ENCODE measurements at places on chromosomes 12 and 14.

DNA sequence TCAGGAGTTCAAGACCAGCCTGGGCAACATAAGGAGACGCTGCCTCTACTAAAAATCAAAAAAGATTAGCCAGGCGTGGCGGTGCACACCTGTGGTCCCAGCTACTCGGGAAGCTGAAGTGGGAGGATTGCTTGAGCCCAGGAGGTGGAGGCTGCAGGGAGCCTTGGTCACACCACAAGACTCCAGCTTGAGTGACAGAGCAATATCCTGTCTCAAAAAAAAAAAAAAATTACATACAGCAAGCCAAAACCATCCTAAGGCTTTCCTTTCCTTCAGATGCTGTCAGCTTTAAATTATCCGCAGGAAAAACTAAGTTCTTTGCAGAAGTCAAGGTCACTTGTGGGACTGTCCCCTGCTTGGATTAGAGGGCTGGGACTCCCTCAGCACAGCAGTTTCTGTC, 1.3 kb downstream of the CS start:
- DNase-seq, result no peak

DNA sequence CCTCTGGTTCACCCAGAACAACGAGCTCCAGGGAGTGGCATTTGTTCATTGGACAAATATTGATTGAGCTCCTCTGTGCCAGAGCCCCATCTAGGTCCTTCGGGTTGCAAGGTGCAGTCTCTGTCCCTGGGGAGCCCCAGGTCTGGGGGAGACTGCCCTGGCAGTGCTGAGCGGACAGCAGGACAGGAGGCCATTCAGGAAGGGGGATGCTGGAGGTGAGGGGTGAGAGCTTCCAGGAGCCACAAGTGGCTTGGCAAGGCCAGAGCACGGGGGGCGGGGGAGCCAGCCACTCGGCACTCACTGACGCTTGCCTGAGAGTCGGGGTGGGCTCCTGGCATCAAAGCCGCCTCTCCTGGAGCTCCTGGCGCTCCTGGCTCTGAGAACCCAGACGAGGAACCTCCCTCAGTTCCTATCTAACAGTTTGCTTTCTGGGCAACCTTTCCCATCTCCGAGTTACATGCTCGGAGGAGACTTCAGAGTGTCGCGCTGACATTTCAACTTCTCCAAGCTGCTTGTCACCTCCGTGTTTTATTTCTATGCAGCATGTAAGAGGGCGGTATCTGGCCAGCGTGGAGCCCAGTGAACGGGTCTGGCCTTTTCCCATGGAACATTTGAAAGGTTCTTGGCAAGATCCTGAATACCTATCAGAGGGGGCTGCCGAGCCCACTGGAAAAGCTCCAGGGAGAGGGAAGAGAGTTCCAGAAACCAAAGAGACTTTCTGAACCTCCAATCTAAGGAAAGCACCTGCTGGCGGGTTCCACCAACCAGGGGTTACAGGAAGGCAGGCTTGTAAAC, 62.0 kb upstream of the BCL11B start:
- DNase-seq, result no peak

DNA sequence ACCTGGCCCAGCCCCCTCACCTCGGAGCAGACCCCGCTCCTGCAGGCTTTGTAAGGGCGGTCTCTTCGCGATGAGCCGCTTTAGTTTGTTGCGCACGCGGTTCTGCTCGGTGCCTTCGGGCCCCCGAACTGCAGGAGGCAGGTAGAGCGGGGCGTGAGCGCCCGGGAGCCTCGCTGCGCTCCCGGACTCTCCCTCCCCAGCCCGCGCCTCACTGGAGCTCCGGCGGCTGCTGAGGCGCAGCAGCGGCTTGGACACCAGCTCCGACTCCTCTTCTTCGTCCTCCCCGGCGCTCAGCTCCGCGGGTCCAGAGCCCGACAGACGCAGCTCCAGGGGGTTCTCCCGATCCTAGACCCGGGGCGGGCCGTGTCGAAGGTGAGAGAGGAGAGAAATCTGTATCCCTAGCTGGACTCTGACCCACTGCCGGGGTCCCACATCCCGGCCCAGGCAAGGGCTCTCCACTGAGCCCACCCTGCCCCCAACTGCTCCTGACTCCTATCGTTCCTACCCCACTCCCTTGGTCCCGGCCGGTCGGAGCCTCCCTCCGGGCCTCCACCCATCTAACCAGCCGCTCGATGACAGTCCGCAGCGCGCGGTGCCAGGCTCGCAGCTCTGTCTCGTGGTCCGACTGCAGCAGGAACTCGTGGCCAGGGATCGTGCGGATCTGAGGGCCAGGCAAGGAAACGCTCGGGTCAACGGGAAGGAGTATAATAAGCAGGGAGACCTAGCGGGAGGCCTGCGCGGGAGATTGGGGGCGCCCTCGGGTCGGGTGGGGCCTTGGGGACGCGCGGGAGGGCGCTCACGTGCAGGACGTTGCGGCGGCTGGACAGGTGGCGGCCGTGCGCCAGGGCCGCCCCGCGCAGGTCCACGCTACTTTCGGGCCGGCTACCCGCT, 4.2 kb downstream of the ARHGAP9 start:
- no peak for DNase-seq

DNA sequence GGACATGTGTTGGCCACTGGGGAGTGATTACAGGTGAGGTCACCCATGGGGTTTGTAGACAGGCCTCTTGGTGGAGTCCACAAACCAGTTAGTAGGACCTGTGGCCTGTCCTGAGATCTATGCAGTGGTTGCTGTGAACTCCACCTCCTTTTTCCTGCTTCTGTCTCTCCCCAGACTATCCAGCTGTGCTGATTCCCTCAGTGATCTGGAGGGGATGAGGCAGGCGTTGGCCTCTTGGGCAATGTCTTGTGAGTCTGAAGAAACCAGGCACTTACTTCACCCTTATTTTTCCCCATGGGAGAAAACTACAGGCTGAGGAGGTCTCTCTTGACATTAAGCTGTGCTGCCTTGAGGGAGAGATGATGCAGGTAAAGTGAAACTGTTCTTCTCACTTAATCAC, 257.2 kb upstream of the PRICKLE1 start:
- no peak for DNase-seq

GRCh38 chr12:109343677-109344076, 4.0 kb upstream of the MYO1H start:
- DNase-seq, result no peak

DNA sequence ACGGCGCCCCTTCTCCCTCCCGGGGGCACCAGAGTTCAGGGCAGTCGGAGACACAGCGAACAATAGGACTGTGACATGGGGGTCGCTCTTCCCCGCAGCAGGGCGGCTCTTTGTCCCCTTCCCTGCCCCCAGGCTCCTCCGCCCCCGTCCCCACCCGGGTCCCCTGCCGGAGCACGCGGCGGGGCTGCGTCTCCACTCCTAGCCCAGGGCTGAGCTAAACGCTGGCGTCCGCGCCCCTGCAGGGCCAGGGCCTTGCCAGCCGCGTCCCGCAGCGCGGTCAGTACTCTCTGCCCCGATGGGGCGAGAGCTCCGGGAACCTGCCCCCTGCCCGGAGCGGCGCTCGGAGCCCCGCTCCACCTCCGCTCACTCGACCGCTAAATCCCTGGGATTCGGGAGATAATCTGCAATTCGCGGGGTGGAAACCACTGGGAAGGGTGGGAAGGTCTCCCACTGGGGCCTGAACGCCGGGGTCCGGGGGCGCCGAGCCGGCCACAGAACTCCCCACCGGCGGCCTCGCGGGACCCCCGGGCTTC, 825 bp upstream of the CCDC85C start:
- DNase-seq, result no peak

GRCh38 chr12:50882563-50882962, 39.8 kb downstream of the TMPRSS12 start:
- DNase-seq, result no peak

DNA sequence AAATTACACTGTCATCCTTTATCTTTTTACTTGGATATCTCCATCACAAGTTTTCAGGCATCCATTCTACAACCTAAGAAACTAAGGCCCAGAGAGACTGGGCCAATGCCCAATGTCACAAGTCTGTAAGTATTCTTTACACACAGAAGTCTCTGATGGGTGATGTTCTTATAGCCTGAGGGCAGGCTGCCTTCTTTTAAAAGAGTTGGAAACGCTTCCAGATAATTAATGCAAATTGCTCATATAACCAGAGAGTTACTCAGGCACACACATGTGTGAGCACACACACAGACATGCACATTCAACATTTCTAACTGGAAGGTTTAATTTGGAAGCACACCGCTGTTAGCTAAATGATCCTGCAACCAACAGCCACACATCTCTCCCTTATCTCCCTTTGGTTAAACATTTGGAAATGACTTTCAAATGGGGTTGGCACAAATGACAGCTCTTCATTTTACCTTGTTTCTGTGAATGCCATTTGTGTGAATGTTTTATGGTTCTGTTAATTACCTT, 160.8 kb upstream of the TMPO start:
- no peak for DNase-seq

DNA sequence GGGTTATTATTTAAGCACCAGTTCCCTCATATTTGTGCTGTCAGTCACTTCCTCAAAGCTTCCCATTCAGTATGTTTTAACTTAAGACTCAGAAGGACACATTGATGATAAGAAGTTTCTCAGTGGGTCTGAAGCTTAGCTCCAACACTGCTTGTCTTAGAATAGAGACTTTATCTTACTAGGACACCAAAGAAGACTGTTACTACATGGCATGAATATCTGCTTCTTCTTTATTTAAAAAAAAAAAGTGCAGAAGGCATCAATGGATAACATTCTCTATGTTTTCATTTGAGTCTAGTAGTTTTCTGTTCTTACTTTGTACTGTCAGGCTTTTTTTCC, 404.2 kb downstream of the DAD1 start:
- DNase-seq, result no peak

GRCh38 chr14:58717813-58718212, 80.1 kb downstream of the DACT1 start:
- DNase-seq, result no peak

DNA sequence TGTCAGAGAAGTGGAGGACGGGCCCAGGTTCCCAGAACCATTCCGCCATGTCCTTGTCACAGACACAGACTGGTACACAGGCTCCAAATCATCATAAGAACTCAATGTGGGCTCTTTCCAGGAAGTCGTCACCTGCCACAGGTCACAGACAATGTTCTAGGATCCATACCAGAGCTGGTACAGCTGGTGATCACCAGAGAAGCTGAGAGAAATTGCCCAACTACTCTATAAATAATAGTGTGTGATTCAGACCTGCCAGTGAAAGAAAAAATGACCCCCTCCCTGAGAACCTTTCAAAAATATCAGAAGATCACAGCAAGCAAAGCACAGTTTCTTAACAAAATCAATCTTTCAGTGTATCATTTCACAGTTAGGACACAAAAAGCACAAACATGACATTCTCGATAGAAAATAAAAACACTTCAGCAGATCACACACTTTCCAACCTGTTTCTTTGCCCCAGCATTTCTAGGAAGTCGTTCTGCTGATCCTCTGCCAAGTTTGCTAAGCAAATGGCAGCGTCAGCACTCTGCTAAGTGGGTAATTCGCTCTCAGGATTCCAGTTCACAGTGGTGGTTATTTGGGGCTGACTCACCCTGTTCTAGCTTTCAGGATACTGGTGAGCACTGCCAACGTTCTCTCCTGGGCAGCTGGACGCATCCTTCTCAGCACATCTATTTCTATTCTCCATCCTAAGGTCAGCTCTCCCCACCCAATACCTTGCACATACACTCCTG, 223.3 kb upstream of the SFSWAP start:
- no peak for DNase-seq

DNA sequence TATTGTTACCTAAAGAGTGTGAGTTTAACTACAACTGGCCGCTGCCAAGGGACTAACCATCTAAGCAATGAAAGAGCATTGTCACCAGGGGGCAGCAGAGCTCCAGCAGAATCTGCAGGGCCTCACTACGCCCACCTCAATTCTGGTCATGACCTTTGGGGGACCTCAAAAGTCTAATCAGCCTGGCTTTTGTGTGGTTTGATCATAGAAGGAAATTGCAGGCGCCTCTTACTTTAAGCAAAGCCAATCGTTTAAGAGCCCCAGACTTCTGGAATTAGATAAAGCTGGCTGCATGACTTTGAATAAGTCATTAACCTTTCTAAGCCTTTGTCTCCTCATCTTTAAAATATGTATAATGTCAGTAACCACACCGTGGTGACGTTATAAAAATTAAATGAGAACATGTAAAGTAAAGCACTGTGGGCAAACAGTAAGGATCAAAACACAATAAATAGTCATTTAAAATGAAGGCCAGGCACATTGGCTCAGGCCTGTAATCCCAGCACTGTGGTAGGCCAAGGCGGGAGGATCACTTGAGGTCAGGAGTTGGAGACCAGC, 58.6 kb downstream of the TBX3 start:
- DNase-seq, result no peak

GRCh38 chr12:121712461-121713256, at the start of gene TMEM120B:
TSS of gene TMEM120B (plus strand) at chr12:121712752. CDS start at chr12:121712896, 144 bp downstream.
- peak; percentile 79 for DNase-seq

DNA sequence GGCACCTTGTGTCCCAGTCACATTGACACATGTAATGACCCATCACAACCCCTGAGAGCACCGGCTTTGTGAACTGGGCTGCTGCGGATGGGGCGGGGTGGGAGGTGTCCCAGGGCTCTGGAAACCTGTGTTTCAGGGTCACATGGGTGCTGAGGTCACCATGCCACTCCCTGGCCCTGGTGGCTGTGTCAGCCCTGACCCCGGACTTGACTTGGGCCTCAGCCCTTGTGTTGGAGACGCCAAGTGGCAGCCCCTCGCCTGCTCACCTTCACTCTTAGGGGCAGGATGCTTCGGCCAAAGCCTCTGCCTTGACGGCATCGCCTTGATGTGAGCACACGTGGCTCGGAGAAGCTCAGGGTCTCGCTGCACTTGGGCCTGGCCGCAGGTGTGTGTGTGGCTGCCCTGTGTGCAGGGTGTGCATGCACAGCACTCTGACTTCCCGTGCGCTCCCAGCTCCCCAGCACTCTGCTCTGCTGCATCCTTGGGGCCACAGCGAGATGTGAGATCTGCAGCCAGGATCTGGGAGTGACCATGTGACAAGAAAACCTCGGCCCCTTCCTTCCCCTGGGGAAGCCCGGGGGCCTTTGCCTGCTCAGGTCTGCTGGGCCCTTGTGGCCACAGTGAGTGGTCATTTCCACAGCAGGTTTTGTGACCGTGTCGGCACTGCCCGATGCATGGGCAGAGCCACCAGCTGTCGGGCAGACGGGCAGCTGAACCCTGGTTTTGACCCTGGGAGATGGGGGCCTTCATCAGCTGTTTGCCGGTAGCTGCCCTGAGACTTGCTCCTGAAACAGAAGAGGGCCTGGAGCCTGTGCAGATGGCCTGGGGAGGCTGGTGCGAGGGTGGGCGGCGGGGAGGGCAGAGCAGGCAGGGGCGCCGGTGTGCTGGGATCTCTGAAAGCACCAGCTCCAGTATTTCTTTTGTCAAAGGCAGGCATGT, 167.4 kb downstream of the KIF26A start:
- no peak for DNase-seq

DNA sequence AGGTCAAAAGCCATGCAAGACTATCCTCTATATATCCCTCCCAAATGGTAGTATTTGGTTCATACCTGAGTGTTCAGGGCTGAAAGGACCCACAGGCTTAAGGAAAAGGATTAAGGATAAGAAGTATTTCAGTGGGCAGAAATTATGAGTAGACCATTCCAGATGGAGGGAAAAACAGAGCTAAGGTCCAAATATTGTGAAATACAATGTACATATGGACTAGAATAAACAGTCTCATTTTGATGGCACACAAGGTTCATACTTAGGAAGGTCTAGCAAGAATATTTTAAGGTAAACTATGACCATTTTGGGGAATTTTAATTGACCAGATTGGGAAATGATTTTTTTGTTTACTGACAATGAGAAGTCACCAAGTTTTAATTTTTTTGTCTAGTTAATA, 124.6 kb downstream of the PRKD1 start:
- no peak for DNase-seq

All from activated T-cell treated with anti-CD3 and anti-CD28 coated beads for 4 hours (primary cell).